ENCODE measurements at places on chromosomes 5 and 9.

DNA sequence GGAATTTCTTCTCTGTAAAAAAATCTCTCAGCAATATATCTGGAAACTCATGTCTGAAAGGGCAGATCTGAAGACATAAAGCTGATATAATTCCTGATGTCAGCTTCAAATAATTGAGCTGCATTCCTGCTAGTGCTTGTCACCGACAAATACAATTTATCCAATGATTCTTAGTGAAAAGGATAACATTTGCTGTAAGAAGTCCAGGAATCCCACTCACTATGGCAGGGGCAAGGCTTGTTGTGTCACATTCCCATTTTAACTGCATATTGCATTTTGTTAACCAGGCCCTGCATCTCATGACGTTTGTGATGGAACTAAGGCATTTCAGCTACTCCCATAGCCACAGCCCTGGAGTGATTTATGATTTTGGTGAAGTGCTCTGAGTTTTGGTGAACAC, 160.1 kb upstream of the DAB2 start:
- no peak for DNase-seq

GRCh38 chr5:129445379-129445778, 14.7 kb upstream of the ADAMTS19 start:
- DNase-seq: no peak

DNA sequence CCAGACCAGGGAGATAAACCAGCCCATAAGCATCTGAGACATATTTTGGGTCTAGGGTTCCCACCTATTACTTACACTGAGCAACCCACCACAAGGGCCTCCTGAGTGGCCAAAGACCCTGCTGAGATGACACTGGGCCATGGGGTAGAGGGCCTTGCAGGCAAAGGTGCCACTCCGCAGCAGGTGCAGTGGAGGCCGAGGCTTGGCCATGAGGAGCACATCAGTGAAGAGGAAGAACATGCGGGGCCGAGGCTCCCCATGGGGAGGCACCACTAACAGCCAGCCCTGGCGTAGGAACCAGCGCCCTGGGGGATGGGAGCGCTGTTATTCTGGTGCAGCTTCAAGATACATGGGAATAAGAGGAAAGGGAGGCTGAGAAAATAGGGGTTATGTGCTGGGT, 2.6 kb downstream of the ARHGEF39 start:
- DNase-seq: no peak

DNA sequence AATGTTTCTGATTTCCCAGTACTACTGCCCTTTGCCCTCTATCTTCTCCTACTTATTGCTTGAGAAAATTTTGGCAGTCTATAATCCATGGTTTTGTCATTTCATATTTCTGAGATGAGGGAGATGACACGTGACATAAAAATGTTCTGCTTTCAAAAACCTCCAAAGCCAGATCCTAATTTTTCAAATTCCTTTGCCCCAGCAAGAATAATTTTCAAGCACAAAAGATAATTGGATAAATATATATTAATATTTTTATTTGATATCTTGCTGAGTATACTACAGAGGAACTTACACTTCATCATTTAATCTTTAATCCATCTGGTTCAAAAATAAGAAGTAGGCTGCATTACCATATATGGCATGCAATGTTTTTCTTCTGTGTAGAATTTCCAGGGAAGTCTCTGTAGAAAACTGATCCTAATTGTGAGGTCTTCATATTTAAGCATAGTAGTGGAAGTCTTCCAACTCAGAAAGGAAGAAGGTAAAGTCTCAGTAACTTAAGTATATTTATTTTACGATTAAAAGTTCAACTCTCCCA, 1738.8 kb downstream of the EFNA5 start:
- no peak for DNase-seq

DNA sequence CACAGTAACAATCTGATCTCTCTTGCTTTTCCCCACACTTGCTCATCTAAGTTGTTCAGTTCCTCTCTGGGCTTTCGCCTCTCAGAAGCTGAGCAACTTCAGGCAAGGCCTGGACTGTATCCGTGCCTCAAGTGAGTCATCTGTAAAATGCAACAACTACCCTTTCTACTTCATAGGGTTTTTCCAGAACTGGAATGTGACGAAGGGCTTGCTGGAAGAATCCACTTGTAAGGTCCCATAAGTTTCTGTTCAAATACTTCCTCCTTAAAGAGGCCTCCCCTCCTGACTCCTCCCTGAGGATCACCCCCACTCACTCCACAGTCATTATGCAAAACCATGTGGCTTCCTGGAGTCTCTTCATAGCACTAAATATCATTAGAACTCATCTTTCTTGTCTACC, 17.5 kb upstream of the INSYN2B start:
- no peak for DNase-seq

DNA sequence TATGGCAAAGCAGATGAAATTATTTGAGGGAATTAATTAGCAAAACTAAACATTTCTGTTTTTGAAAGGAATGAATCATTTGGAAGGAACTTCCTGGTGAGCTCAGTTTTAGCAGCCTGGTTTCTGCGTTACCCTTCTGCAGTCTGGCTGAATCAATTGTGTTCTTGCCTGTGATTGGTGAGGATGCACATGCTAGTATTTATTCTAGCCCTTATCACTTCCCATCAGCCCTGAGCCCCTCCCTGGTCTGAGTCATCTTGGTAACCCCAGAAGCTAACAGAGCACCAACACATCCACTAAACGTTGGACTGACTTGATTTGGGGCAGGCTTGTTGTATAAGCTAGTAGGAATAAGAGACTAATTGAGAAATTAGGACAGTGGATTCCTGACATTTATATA, 6.6 kb downstream of the TJP2 start:
- DNase-seq: no peak
